NCI-H774 (cell line): ENCODE measurements at places on chromosomes 2 and 18.

GRCh38 chr2:238021327-238021726 lies 39.5 kb upstream of the SCLY start:
- no peak for DNase-seq

DNA sequence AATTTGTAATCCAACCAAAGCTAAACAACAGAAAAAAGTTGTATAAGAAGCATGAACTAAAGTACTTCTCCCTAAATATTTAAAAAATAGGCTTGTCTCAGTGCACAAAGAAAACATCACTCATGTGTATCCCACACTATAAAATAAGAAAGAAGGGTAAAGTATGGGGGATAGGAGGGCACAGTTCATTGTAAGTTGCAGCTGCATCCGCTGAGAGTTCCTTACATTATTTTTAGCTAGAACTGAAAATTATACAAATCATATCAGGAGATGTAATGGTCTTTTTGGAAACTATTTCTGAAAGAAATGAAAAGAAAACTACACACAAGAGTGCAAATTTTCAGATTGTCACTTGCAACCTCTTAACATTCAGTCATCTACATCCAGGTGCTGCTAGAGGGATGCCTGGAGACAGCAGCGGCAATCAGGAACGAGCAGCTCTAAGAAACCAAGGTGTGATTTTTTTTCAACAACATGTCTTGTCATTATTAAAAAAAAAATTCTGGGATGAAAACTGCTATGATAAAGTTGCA lies 273.6 kb downstream of the ASXL3 start:
- DNase-seq: no peak

- peak; percentile 20 for DNase-seq
Measured at GRCh38 chr2:229931241-229931640, 8.9 kb downstream of the FBXO36 start.

DNA sequence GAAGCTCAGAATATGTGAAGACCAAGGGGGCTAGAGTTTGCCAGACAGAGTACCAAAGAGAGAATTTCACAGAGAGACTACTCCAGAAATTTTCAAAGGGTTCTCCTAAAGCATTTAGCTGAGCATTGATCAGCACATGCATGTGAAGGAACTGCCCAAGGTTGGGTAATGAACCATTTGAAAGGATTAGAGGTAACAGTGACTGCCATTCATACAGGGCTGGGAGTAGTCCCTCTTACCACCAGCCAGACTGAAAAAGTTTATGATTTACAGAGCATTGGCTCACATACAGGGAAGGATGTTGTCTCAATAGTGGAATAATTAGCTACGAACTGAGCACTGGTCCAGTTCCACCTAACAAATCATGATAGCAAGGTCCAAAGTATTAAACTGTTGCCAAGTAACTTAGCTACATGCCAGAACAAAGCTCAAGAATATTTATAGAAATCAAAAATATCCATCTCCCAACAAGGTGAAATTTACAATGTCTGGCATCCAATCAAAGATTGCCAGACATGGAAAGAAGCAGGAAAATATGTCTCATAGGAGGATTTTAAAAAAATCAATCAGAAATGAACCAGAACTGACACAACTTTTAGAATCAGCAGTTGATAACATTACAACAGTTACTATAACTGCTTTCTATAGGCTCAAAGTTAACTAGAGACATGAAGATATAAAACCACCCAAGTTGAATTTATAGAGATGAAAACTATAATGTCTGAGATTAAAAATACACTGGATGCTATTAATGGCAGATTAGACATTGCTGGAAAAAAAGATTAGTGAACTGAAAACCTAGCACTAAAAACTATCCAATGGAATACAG lies 25.7 kb upstream of the RNF103 start:
- DNase-seq: no peak

GRCh38 chr2:13488965-13489364 lies 772.2 kb downstream of the TRIB2 start:
- no peak for DNase-seq

GRCh38 chr2:77746780-77747179 lies 224.6 kb upstream of the LRRTM4 start:
- DNase-seq: no peak

- DNase-seq: no peak
Measured at GRCh38 chr2:27051902-27052645, 606 bp downstream of the AGBL5 start.

DNA sequence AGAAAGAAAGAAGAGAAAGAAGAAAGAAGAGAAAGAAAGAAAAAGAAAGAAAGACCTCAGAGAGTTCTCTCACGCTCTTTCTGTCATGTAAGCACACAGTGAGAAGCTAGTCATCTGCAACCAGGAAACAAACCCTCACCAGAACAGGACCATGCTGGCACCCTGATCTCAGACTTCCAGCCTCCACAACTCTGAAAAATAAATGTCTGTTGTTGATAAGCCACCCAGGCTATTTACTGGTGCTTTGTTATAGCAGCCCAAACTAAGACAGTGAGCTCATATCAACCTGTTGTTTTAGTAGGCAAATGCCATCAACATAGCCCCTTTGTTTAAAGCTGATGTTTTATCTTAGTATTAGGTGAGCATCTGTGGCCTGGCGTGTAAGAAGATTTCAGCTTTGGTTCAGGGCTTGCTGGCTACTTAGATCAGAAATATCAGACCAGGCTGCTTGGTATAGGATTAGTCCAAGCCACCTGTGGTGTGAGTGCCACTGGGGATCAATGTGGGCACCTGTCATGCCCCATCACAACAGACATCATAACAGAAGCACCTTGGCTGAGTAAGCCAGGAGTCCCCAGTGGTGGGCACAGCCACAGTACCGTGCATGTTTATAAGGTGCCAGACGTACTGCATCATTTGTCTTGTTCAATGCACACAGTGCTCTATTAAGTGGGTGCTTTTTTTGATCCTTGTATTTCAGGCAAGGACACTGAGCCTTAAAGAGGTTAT lies 94.4 kb downstream of the LBH start:
- DNase-seq: no peak

DNA sequence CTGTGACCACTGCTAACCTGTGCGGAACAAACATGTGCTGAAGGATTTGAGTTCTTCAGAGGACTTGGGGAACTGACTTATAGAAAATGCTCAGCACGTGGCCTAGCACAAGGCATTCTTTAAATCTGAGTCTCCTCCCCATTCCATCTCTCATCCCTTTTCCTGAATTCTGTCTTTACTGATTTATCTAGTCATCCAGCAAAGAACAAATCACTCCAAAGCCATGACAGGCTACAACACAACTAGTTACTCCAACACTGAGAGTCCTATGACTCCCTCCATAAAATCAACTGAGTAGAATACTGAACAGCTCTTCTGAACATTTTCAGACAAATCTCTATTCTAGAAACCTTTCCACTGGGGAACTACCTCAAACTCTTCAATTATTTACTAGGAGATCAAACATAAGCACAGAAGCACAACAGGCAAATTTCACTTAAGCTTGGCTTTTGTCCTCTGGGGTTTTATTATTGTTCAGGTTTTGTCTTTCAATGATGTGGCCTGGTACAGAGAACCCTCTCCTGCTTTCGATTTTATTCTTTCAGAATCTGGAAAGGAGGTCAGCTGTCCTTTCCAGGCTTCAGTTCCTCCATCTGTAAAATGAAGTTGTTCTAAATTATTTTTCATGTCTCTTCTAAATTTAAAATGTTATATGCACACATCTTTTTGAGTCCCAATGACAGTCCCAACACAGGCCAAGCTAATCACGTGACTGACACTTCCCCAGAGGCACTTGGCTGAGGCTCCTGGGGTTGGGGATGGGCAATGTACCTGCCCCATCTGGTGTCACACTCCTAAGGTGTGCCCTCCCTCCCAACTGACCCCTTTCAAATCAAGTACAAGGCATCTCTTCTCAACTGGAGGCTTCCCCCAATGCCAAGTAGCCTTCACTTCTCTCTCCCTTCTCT lies 31.8 kb downstream of the RNU4ATAC start:
- no peak for DNase-seq

- no peak for DNase-seq
Measured at GRCh38 chr2:125418483-125418882, 1237.5 kb upstream of the GYPC start.

GRCh38 chr2:34332813-34333212 lies 733.7 kb upstream of the FAM98A start:
- DNase-seq: no peak

GRCh38 chr18:62450546-62451410 lies 72.0 kb upstream of the ZCCHC2 start:
- DNase-seq: peak; percentile 21

DNA sequence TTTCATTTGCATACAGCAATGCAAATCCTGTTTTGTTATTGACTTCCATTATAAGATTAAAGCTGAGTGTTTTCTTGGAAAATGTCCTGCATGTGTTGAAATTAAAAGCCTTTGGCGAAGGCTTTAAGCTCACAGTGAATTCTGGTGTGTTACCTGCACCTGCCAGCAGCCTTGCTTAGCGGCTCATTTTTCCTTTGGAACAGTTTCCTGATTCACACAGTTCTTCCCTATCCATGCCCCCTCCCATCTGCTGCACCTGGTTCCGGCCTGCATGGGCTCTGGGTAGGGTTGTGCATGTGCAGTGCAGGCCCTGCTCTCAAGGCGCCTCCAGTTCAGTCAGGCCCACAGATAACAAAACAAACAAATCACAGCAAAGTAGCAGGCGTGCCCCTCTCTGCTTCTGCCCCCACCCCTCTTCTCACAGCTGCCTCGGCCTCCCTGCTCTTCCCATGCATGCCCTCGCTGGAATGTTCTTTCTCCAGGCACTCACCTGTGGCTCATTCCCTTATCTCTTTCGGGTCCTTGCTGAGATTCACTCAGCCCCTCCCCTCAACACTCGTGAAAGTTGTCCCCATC lies 15.8 kb downstream of the MTCL1 start:
- DNase-seq: no peak

DNA sequence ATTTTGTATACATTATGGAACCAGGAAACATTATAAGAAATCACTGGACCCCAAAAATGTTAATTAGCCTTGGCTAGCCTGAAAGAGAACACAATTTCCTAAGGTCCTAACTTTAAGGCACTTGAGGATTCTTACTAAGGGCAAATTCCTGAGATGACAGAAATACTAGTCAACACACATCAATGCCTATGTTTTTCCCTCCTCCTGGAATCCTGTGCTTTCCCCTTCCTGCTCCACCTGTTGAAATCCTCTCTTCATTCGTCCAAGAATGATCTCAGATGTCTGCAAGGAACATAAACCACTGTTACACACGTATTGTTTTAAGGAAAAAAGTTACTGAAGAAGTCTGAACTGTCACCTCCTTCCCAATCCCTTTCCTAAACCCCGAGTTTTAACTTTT lies 21.2 kb upstream of the DARS1 start:
- DNase-seq: no peak

DNA sequence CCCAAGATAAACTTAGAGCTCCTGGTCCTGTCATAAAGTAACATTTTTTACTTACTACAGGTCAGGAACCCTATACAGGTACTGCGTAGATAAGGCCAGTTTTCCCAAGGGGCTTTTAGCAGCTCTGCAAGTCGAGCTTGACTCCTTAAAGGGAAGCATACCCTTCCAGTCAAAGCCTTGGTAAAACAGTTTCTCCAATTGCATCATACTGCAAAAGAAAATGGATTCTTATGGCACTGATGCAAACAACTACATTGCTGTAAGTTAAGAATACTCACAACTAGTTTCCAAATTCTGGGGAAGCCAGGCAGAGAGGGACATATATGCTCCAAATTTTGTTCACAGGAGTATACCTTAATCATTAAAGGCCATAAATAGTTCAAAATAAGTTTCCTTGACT lies 31.0 kb downstream of the MYO3B start:
- no peak for DNase-seq
